Stimulated activated CD8-positive, alpha-beta memory T cell treated with anti-CD3 and anti-CD28 coated beads, Interleukin-4, amount 100 ng/mL, for 1 hour (primary cell): ENCODE measurements at places on chromosomes 4 and X.

- DNase-seq = no peak
Measured at GRCh38 chrX:850471-850916, 219.9 kb downstream of the SHOX start.

GRCh38 chr4:107034996-107035818 is 906 bp downstream of the DKK2 start:
- no peak for DNase-seq

DNA sequence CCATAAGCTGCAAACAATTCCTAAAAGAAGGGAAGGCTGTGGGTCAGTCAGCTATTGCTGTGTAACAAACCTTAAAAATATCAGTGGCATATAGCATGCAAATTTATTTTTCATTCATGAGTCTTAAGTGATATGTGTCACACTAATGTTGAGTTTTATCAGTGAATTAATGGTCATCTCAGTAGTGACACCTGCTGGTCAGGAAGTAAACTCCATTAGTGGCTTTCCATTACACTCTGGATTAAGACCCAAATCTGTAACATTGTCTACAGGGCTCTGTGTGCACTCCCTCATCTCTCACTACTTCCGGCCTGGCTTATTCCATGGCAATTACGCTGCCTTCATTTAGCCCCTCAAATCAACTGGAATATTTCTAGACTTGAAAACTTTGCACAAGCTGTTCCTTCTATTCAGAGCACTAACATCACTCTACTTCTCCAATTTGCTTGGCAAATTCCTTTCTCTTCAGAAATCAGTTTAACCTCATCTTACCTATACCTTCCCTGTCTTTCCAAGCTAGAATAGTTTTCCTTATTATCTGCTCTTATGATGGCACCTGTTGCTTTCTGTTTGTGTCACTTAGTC is 217.3 kb upstream of the TAPT1 start:
- DNase-seq = no peak

GRCh38 chr4:145302725-145303124 is 122.3 kb upstream of the OTUD4 start:
- no peak for DNase-seq

DNA sequence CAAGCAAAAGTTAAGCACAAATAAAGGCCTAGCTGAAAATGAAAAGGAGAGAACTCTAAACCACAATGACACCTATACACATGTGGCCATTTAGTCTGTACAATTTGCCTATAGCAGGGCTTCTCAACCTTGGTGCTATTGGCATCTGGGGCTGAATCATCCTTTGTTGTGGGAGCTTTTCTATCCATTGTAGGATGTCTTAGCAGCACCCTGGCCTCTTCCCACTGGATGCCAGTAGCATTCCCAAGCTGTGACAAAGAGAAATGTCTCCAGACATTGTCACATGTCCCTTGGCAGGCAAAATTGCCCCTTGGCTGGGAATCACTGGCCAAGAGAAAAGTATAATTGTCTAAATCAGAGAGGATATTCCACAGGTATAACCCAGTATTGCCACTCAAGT is 13.5 kb upstream of the PRPS2 start:
- no peak for DNase-seq

- no peak for DNase-seq
Measured at GRCh38 chrX:72392816-72393800, 87.4 kb upstream of the CITED1 start.
